ENCODE measurements at places on chromosomes 12 and 14.

DNA sequence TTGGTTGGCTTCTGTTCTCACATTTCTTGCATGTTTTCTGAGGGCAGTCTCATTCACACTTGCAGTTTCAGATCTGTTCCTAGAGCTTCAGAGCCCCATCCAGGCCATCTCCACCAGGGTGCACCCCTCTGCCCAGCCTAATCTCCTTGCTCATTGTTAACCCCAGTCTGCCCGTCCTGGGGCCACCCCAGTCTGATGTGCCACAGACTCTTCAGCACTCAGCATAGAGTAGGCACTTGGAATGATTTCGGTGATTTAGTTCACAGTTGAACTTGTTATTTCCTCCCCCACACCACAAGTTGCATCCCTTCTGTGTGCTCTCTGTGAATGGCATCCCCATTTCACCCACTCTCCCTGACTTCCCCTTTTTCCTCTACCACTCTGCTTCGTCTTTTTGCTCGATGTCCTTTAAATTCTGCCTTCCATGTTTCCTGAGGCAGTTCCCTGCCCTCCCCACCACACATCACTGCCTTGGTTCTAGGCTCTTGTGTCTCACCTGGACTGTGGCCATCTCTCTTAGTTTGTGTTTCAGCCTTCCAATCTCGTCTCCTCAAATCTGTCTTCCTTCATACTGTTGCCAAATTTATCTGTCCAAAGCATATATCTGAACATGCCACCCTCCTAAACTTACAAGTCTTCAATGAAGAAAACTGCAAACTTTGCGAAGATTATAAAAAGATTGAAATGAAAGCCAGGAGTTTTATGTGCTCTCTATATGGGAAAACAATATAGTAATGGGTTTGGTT is 41.5 kb downstream of the ANO6 start:
- H3K27ac ChIP-seq, result peak overlapping the region; percentile 35
- no peak for DNase-seq
- H3K27me3 ChIP-seq, result no peaks in the 10 kb centered on the region
- H3K36me3 ChIP-seq, result no peaks in the 10 kb centered on the region
- no peak overlapping the region for H3K4me3 ChIP-seq

GRCh38 chr12:54060174-54060974 is 6.7 kb downstream of the HOXC4 start:
- DNase-seq, result no peak
- no peaks in the 10 kb centered on the region for H3K36me3 ChIP-seq
- H3K4me3 ChIP-seq, result no peak overlapping the region
- H3K4me1 ChIP-seq, result no peaks in the 10 kb centered on the region
- no peaks in the 10 kb centered on the region for H3K27me3 ChIP-seq

DNA sequence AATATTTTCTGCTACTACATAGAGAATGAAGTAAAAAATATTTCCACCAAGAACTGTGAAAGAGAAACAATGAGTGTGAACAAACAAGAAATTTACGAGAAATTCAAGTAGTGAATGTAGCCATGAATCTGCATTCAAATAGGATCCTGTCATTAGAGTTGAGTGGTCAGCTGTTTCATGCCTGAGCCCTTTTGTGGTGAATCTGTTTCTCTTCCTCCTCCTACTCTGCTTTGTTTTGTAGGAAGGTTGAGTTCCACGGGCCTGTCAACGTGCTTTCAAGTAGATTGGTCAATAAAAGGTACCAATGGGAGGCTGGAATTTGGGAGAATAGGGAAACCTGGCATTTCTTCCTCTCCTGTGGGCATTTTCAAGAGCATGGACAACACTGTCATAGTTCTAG is 1749.6 kb upstream of the FLRT2 start:
- H3K4me1 ChIP-seq, result no peaks in the 10 kb centered on the region
- H3K27me3 ChIP-seq, result no peaks in the 10 kb centered on the region
- no peaks in the 10 kb centered on the region for H3K36me3 ChIP-seq
- no peak for DNase-seq
- no peak overlapping the region for H3K27ac ChIP-seq

DNA sequence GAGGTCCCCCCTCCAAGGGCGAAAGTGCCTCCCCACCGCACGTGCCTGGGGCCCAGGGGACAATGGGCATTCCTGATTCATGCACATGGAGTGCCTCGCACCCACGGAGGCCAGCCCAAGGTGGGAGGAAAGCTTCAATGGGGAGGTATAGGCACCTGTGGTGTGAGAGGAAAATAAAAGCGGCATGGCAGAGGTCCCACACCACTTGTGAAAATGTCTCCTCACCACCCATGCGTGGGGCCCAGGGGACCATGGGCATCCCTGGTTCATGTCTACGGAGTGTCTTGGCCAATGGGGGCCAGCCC is 384.7 kb downstream of the ALG10 start:
- no peaks in the 10 kb centered on the region for H3K4me1 ChIP-seq
- H3K27me3 ChIP-seq, result no peaks in the 10 kb centered on the region
- H3K27ac ChIP-seq, result no peak overlapping the region
- H3K4me3 ChIP-seq, result no peak overlapping the region

- H3K36me3 ChIP-seq, result no peaks in the 10 kb centered on the region
- no peak for DNase-seq
- no peak overlapping the region for H3K27ac ChIP-seq
- H3K27me3 ChIP-seq, result no peaks in the 10 kb centered on the region
- peaks cover 54% of the 10 kb centered on the region for H3K4me1 ChIP-seq
These were observed 19.7 kb downstream of the PLEKHG3 start for GRCh38 chr14:64723691-64724577.

DNA sequence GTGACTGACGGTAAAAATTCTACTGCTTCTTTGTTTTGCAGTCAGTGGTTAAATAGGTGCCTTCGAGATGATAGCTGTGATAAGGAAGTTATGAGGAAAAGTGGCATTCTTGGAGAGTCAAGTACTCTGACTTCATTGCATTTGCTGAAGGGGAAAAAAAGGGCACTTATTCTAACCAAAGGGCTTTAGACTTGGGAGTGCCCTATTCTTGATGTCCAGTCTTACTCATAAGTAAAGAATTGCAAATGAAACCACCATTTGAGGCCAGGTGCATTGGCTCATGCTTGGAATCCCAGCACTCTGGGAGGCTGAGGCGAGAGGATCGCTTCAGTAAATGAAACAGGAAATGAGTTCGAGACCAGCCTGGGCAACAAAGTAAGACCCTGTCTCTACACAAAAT is 40.3 kb downstream of the BRAP start:
- peaks cover 22% of the 10 kb centered on the region for H3K4me1 ChIP-seq
- H3K27me3 ChIP-seq, result no peaks in the 10 kb centered on the region
- H3K4me3 ChIP-seq, result no peak overlapping the region

GRCh38 chr14:39157491-39157890 is 12.6 kb downstream of the TRAPPC6B start:
- no peaks in the 10 kb centered on the region for H3K36me3 ChIP-seq
- no peak for DNase-seq
- no peak overlapping the region for H3K27ac ChIP-seq

DNA sequence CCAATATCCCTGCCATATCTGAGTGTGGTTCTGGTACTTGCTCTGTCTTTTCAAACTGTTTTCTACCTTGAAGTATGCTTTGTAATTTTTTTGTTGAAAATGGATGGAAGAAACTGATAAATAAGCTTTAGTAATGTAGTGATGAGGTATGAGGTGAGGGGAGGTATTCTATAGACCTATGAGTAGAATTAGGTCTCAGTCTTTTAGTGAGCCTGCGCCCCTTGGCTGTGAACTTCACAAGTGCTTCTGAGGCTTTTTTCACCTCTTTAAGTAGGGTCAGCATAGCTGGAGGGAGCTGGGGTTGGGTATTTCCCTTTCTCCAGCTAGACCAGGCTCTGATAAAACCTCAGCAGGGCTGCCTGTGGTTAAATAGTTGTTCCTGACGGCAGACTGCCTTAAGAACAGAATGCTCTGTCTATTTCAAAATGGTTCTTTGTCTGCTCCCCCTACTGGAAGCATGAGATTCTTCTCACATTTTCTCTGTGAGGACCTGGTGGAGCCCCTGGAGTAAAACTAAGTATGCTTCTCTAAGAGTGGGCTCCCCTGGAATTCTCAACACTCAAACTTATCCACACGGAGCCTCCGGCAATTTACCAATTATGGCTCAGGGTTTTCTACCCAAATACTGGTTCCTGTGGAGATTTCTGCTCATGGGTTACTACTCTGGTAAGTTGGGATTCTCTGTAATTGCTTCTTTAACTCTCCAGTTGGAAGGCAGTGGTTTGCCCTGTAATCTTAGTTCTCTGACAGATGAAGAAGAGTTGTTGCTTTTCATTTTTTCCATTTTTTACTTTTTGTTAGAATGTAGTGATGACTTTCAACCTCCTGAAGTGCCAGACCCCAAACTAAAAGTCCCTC is 13.1 kb downstream of the KRT5 start:
- H3K27ac ChIP-seq, result no peak overlapping the region
- DNase-seq, result no peak
- no peak overlapping the region for H3K4me3 ChIP-seq
- no peaks in the 10 kb centered on the region for H3K36me3 ChIP-seq

DNA sequence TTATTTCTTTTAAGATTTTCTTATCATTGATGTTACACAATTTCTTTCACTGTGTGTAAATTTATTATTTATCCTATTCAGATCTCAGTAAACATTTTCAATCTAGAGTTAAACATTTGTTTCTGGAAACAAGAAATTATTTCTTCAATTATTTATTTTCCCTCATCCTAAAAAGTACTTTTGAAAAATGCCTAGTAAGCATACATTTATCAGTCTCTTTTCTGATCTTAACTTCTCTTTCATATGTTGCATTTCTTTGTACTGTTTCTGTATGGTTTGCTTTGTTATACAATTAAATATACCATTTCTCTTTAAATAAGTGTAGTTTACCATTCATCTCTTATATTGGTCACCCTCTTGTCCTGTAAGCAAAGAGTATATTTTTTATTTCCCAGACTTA is 263.2 kb downstream of the C12orf50 start:
- no peaks in the 10 kb centered on the region for H3K4me1 ChIP-seq
- H3K4me3 ChIP-seq, result no peak overlapping the region
- no peaks in the 10 kb centered on the region for H3K27me3 ChIP-seq
- no peak for DNase-seq

DNA sequence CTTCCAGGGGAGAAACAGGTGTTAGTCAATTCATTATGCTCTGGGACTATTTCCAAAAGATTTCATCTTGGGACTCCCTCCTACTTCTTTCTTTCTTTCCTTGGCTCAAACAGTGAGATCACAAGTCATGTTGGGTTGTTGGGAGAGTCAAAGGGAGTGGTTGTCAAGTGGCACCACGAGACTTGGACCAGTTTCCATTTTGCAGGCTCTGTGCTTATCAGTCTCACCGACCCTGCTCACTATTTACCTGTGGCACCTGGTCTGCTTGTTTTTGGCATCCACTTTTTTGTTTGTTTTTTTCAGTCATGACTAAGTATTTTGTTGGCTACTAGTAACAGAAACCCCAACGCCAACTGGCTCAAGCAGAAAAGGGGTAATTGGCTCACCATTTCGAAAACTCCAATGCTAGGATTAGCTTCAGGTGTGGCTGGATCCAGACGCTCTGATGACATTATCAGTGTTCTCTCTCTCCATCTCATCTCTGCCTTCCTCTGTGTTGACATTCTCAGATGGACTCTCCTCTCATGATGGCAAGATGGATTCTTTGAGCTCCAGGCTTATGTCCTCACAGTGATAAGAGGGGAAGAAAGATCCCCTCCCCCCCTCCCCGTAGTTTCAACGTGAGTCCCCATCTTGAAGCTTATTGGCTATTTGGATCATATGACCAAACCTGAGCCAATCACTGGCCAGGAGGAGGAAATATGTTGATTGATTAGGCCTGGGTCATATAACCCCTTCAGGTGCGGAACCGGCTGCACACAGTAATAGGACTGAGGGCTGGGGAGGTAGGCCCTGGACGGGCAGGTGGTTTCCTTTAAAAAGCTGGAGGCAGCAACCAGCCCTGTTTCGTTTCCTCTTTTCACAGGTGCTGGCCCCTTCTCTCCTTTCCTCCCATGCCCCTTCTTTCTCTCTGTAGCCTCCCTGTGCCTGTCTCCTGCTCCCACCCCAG is 84.2 kb downstream of the AACS start:
- H3K4me3 ChIP-seq, result no peak overlapping the region
- no peaks in the 10 kb centered on the region for H3K36me3 ChIP-seq
- no peak overlapping the region for H3K27ac ChIP-seq
- DNase-seq, result peak; percentile 22

DNA sequence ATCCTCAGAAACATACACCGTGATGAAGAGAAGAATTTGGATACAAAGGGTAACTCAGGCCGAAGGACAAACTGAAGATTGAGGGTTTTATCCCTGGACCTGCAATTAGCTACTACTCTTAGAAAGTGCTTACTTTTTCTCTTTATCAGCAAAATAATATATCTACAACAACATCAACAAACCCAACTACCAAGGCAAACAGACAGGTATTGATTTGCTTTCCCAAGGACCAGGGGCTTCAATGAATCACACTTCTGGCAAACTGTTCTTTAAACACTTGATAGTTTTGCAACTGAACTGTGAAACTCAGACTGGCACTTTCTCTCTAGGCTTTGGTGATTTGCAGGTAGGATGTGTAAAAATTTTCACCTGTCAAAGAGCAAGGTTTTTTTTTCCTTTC is 247.5 kb downstream of the SEC23A start:
- no peaks in the 10 kb centered on the region for H3K4me1 ChIP-seq
- DNase-seq, result no peak
- no peaks in the 10 kb centered on the region for H3K27me3 ChIP-seq
- no peak overlapping the region for H3K27ac ChIP-seq

DNA sequence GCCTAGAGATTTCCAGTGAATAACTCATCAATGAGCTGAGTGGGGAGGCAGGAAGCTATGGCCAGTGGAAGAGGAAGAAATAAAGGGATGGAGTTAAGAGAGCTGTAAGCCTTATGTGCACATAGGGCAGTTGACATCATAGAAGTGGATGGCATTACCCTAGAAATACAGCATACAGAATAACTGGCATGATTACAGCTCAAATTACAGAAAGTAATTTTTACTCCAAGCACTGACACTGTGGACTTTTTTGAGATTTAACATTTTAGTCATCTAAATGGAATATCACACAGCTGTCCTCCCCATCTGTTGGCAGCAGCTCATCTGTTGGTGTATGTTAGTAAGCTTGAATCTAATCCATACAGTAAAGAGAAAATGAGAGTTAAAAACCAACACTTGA is 5.4 kb upstream of the IPO8 start:
- H3K36me3 ChIP-seq, result no peaks in the 10 kb centered on the region
- no peaks in the 10 kb centered on the region for H3K4me1 ChIP-seq
- no peaks in the 10 kb centered on the region for H3K27me3 ChIP-seq
- no peak overlapping the region for H3K4me3 ChIP-seq
- no peak for DNase-seq

Measured in testis (tissue), 5 donors.